ENCODE measurements at places on chromosomes 2 and 18. TPM values are rescaled to one million over a fixed set of nuclear protein-coding genes. Genes with fewer than 3 reads are reported as not detected.

COPS8 gene
- 139 TPM for total RNA-seq

NEUROD1 gene
- total RNA-seq, result 3.3 TPM

UGT1A5 gene
- total RNA-seq, result not detected

LIMS3 gene
- total RNA-seq, result 2.3 TPM

RFX8 gene
- total RNA-seq, result 0.47 TPM

IL36G gene
- total RNA-seq, result not detected

SMPD4 gene
- 8.4 TPM for total RNA-seq

NPPC gene
- not detected for total RNA-seq

CNGA3 gene
- 4.4 TPM for total RNA-seq

SULT1C2 gene
- 0.62 TPM for total RNA-seq

ASB18 gene
- 0.78 TPM for total RNA-seq

MYO5B gene
- 30.7 TPM for total RNA-seq

SP5 gene
- total RNA-seq, result 0.78 TPM

IL1RL2 gene
- total RNA-seq, result 0.47 TPM

LOXL3 gene
- total RNA-seq, result 16.1 TPM

SCN7A gene
- total RNA-seq, result 1.6 TPM

HOXD1 gene
- not detected for total RNA-seq

VWC2L gene
- total RNA-seq, result 20.9 TPM

STARD6 gene
- total RNA-seq, result not detected

MATN3 gene
- total RNA-seq, result 1.1 TPM

PSMA8 gene
- not detected for total RNA-seq

ANKAR gene
- total RNA-seq, result 55.4 TPM

DQX1 gene
- not detected for total RNA-seq

COL4A4 gene
- total RNA-seq, result 0.78 TPM

NLRC4 gene
- 0.62 TPM for total RNA-seq

ALLC gene
- not detected for total RNA-seq

SUPT7L gene
- 26.0 TPM for total RNA-seq
